Fibroblast of villous mesenchyme (primary cell): ENCODE measurements at places on chromosomes 7 and 10. TPM values are rescaled to one million over a fixed set of nuclear protein-coding genes. Genes with fewer than 3 reads are reported as not detected.

Gene ZMYND11
- total RNA-seq, result 46.4 and 53.5 TPM in 2 replicates

Gene COL13A1
- total RNA-seq, result 3.5 and 5.8 TPM in 2 replicates

- no peak for DNase-seq
Measured at GRCh38 chr10:43922335-43923280, 273.9 kb upstream of the ZNF32 start.

Gene FAM20C
- 16.8 and 33.2 TPM in 2 replicates for total RNA-seq

- no peak for DNase-seq
Measured at GRCh38 chr7:140571538-140572122, 69.0 kb downstream of the DENND2A start.

DNA sequence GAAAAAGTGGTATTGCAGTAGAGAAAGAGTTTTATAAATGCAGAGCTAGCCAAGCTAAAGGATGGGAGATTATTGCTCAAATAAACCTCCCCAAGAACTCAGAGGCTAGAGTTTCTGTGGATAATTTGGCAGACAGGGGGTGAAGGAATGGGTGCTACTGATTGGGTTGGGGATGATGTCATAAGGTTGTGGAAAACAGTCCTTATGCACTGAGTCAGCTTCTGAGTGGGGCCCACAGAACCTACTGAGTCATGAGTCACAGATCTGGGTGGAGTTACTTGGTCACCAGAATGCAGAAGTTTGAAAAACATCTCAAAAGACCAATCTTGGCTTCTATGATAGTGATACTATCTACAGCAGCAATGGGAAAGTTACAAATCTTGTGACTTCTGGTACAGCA, 1146.7 kb downstream of the TYW1 start:
- DNase-seq, result no peak

DNA sequence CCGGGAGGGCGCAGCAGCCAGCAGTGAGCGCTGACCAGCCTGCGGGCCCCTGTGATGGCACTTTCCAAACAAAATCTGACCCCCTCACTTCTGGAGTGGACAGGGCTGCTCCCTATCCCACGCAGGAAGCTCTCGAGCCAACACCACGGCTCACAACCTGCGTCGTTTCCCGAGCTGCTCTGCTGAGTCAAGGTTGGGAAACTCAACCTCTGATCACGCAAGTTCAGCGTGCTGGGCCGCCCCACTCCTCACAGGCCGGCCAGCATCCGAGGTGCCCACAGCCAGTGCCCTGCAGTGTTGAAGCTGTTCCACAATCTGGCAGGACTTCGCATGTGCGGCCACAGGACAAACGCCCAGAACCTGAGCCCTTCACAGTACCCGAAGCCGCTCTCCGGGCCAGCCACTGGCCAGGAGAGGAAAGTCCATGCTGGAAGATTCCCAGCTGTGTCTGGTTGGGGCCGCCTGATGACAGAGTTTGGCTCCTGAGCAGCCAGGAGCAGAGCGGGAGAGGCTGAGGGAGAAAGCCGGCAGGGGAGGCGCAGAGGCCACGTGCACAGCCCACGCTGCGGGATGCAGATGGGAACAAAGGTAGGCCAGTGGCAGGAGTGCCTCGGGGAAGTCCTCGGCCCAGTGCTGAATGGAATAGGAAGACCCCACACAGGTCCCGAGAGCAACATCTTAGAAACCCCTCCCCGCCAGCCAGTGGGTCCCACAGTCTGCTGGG, 263.3 kb upstream of the TCERG1L start:
- DNase-seq, result no peak

Gene RNLS
- total RNA-seq, result 13.5 and 14.2 TPM in 2 replicates

Gene EPO
- not detected in 2 replicates for total RNA-seq

- DNase-seq, result no peak
Measured at GRCh38 chr10:62442006-62442405, 67.8 kb downstream of the ZNF365 start.
